ENCODE measurements at places on chromosomes 12 and 14.

GRCh38 chr12:105499205-105499604, 168.7 kb downstream of the C12orf75 start:
- no peak for DNase-seq

GRCh38 chr14:65318636-65319506, 93.7 kb upstream of the FUT8 start:
- no peak for DNase-seq

- no peak for DNase-seq
Observed at GRCh38 chr14:73143617-73144016, 7.3 kb downstream of the PSEN1 start.

- no peak for DNase-seq
Observed at GRCh38 chr12:49064767-49065152, 4.2 kb upstream of the KMT2D start.

- peak; percentile 52 for DNase-seq
Observed at GRCh38 chr14:22973217-22974032, 8.9 kb downstream of the AJUBA start.

DNA sequence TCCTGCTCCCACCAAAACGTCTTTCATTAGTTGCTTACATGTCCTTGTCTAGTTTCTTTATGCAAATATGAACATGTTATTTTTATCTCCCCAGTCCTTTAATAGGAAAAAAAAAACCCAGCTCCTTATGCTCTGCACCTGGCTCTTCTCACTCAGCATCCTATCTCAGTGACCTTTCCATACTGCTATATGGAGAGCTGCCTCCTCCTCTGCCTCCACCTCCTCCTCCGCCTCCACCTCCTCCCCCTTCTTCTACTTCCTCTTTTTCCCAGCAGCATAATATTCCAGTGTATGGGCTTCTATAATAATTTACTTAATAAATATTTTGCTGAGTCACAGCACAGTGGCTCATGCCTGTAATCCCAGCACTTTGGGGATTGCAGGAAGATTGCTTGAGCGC, 31.5 kb downstream of the ABCB9 start:
- no peak for DNase-seq

- no peak for DNase-seq
Observed at GRCh38 chr12:105090361-105090760, 6.1 kb upstream of the ALDH1L2 start.

- no peak for DNase-seq
Observed at GRCh38 chr12:26614011-26614616, 218.9 kb downstream of the ITPR2 start.

DNA sequence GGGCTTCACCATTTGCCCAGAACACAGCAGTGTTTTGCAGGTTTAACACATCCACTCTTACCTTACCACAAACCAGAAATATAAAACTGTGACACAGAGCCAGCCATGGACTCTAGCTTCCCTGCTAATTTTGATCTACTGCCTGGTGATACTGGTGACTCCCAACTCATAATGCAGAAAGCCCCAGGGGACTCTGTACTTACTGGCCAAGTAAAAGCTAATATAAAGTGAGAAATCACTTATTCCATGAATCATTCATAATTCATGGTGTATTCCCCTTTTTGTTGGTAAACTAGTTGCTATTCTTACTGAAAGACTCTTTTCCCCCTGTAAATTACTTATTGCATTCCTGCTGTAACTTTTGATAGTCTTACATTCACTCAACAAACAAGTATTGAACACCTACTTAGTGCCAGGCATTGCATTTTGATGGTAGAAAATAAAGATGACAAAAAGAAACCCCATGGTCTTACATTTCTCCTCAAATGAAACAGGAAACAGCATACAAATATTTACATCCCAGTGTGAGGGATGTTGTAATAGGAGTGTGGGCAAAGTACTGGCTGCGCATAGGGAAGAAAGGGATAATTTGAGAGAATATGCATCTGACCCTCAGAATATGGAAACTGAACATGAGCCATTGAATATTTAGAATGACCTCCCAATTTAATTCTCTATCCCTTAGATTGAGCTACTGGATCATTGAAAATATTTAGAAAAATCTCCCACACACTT, 279.6 kb downstream of the PDZRN4 start:
- DNase-seq = no peak

- DNase-seq = no peak
Observed at GRCh38 chr14:104520620-104521410, 58.7 kb upstream of the C14orf180 start.

DNA sequence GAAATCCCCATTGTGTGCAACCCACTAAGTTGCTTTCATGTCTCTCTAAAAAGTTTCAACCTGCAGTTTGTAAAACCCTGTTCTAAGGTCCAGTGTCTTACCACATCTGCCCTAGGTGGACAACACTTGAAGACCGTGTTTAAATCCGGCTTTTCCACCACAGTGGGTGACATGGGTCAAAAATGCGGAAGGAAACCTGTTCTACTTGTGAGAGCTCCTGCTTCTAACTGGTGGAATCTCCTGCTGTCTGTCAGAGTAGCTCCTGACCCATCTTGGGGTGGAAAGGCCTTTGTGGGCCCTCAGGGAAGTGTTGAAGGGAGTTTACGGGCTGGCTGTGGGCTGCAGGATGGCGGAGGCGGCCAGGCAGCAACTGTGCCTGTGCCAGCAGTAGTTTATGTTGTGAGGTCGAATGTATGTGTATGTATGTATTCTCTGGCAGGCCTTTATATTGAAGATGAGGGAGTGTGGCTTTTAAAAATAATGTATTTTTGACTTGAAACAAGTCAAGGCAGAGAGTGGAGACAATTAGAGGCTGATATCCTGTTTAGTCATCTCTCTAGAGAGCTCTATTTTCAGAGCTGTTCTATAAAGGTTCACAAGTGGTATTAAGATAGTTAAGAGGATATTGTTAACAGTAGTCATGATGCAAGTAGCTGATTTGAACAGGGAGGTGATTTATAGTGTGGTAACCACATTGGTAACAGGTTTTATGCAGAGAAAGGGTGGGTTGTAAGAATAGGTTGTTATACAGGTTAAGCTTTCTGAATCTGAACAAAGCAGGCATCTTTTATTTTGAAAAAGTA, 67.0 kb downstream of the PRKCH start:
- peak; percentile 58 for DNase-seq

DNA sequence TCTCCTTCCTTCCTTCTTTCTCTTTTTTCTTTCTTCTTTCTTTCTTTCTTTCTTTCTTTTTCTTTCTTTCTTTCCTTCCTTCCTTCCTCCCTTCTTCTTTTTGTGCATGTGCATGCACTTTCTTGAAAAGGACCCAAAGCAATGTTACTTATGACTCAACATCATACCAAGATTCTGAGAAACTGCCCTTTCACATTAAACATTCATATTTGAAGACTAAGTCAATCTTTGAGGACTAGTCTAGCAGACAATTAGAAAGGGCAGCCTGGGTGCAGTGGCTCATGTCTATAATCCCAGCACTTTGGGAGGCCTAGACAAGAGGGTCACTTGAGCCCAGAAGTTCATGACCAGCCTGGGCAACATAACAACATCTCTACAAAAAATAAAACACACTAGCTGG, 212.8 kb upstream of the KITLG start:
- DNase-seq = no peak

DNA sequence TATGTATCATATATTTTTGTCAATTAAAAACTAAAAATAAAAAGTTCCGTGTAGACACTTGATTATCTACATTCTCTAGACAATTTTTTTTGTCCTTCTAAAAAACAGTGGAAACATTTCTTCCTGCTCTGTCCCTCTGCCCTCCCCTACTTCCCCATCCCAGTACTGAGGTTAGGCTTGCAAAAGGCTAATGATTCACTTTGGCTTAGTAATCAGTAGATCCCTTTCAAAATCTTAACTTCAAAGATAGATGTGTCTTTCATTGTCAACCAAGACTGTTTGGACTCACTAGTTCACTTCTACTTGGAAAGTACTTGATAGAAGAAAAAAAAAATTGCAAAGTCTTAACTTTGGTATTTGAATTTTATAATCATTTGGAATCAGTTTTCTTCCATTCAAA, 3.8 kb downstream of the SETD3 start:
- no peak for DNase-seq

DNA sequence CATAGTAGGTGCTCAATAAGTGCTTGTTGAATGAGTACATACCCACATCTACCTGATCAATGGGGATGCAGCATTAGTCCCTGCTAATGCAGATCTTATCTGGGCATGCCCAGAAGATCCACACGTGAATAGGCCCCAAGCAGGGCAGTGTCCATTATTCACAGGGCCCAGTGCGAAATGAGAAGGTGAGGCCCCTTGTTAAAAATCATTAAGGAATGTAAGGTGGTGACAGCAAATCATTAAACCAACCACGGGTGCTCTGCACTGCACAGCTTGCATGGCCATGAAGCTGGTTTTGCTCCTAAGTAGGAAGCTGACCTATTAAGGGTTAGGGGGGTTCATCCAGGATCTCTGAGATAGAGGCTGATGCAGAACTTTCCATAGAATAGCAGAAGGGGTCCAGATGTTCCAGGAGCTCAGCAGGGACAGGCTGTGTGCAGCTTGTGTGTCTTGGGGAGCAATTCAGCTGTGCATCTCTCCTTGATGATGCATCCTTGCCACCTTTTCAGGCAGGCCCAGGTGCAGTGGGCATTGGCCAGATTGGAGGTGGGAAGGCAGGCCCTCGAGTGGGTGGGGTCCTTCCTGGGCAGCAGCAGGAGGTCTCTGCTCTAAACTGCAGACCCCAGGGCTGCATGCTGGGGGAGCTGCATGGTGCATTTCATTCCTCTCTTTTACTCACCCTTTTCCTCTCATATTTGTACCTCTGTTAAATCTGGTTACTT, 231.3 kb upstream of the PWP1 start:
- no peak for DNase-seq

- no peak for DNase-seq
Observed at GRCh38 chr12:123659996-123660727, 10.8 kb upstream of the TCTN2 start.

GRCh38 chr14:56648508-56649301, 69.1 kb downstream of the TMEM260 start:
- DNase-seq = no peak

GRCh38 chr12:8949342-8950220, at the start of gene M6PR:
TSS of gene M6PR (minus strand) at chr12:8949645. CDS start at chr12:8946404, 3,241 bp downstream.
- DNase-seq = peak; percentile 90

GRCh38 chr12:13167226-13167625, 29.3 kb upstream of the EMP1 start:
- DNase-seq = no peak

- peak; percentile 77 for DNase-seq
Observed at GRCh38 chr12:52566847-52567291, 6.8 kb downstream of the KRT74 start.

DNA sequence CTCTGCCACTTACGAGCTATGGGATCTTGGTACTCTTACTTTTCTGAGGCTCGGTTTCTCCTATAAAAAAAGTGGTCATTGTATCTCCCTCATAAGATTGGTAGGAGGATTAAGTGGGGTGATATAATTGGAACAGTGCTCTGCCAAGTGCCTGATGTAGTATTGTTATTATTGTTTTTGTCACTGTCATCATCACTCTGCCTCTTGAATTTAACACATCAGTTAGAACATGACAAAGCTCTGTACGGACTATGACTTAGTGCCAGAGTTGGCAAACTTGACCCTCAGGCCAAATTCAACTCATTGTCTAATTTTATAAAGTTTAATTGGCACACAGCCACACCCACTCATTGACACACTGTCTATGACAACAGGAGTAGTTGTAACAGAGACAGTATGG, 229.0 kb upstream of the NOS1 start:
- DNase-seq = no peak

DNA sequence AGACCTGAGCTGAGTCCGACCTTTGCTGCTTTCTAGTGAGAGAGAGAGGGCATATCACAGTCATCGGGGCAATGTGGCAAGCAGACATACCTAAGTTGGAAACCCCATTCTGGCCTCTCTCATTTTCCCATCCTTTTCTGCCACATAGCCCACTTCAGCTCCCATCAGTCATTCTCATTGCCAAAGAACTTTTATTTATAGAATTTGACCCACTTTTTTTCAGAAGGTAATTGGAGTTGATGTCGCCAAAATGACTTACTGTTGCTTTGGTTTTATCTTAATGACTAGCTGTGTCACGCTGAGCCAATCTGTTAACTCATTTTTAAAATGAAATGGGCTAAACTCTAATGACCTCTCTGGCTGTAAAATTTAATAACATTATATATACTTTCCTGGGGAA, 63.9 kb upstream of the RMST start:
- DNase-seq = no peak

GRCh38 chr14:61749264-61749663, 13.0 kb upstream of the SNAPC1 start:
- no peak for DNase-seq

DNA sequence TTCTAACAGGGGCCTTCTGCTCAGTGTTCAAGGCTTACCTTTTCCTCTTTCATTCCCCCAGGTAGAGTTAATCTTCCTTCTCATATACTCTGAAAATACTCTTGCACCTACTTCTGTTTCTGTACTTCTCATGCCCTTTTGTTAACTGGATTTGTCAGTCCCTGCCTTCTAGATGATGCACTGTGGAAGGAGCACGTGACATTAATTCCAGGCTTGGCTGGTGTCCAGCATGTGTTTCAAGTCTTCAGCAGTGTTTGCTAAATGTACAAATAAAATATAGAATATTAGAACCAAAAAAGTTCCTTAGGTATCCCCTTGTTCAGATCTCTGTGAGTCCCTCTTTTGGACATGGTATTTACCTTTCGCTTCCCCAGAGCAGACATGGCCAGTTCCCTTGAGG, 27.9 kb upstream of the EVL start:
- DNase-seq = no peak

GRCh38 chr12:90909069-90909770, 45.8 kb downstream of the CCER1 start:
- no peak for DNase-seq

GRCh38 chr12:69672195-69672594, 26.9 kb downstream of the BEST3 start:
- no peak for DNase-seq

DNA sequence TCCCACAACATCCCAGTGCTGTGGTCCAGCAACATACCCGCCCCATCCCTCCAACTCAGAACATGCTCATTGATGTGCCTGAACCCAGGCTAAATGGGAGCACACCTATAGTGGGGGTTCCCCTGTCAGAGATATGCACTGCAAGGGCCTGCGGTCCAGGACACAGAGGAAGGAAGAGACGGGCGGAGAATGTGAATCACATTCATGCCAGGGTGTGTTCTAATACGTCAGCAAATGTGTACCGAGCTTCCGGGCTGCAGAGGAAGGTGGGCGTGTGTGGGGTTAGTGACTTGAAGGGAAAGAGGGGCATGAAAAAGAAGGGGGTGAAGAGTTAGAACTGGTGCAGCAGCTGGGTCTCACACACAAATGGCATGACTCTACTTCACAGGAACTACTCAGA, 83.7 kb downstream of the DPF3 start:
- peak; percentile 53 for DNase-seq

DNA sequence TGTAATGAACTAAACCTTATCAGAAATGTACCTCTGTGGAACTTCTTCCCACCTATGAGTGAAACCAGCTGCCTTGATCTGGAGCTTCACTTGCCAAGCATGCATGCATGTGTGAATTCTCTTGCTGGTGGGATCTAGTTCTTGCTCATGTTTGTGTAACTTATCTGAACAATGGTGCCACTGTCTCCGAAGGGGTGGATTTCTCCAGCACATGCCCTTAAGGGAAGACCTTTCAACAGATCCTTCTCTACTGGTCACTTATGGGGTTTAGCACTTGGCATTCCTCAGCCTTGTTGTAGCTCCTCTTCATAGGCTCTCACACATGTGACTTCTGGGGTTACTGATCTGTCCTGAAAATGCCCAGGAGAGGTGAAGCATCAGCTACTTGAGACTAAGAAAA, 25.0 kb downstream of the SMOC1 start:
- no peak for DNase-seq
